ENCODE measurements at places on chromosomes 3 and 15.

DNA sequence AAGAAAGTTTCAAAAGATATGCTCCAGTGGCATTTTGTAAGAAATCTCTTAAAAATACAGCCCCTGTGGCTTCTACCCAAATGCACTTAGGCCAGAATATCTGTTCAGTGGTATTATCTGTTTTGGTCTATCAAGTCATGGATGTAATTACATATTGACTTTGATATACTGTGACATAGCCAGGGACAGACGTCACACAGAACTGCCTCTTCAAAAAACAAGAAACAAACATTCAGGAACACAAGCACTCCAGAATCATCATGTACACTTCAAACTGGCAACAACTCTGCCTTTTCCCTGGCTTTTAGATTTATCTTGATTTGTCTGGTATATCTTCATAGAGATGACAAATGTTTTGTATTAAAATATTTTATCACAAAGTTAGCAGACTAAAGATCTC lies 240.3 kb downstream of the IL5RA start:
- no peak for DNase-seq

DNA sequence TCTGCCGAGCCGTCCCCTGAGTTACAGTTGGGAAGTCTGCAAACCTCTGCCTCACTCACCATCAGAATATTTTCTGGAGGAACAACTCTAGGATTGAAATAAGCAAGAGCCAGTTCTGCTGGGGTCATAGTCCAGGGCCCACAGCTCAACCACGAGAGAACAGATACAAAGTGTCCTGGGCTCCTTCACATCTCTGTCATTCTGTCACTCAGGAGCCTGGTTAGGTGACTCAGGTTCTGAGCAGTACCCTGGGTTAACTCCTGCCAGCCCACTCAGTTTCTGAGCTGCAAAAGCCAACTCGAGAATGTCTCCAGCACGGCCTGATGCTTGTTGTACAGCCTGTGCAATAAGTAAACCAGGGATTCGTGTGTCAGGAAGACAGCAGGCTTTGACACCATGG lies 155.7 kb downstream of the SLCO3A1 start:
- no peak for DNase-seq

DNA sequence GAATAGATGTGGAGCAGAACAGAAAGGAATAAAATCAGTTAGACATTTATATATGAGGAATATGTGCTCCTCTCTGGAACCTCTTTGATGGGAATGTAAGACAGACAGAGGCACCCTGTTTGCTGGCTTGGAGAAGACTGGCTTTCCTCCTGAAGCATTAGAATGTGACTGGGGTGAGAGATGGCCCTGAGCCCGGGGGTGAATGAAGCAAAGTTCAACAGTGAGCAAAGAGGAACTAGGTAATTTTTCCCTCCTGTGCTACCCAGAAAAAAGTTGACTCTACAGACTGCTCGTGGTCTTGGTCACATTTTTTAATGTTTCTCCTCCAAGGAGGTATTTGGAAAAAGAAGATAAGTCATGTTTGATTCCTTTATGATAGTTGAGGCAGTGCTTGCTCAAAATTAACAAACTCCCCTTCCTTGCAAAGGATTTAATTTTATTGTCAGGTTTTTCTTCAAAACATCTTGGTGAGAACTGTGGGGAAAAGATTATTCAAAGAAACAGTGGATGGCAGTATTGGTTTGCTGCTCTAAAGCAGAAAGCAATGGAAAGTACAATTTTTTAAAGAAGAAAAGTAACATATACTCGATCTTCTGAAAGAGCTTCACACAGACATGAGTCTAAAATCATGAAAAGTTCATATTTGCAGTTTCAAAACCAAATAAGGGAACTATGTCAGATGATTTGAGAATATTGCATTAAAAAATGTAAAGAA lies 370.4 kb upstream of the CDIN1 start:
- no peak for DNase-seq

DNA sequence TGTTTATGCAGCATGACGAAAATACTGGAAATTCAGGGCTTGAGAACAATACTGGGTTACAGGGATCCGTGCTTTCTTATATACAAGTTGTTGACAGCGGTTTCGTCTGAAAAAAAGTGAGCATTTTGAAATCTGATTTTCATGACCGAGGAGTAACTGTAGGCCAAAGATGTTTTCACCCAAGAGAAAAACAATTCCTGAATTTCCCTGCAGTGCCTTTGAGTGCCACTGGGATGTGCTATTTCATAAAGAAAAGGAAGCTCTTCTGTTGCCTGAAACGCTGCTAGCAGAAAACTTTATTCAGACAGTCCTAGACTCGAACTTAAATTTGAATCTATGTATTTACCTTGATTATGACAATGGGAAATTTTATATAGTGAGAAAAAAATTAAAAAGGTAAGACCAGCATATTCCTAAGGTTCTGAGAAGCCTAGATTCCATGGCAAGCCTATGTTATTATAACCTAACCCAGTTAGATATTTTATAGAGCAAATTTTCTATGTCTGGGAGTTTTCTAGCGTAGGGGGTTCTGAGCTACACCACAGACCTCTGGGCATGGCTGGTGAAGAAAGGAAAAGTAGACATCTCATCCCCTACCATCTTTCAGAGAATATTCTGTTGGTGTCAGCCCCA lies 30.2 kb downstream of the KCNAB1 start:
- no peak for DNase-seq

- DNase-seq: no peak
These were observed 149.4 kb upstream of the SLC6A11 start for GRCh38 chr3:10666621-10667020.

Measured in stimulated activated CD8-positive, alpha-beta memory T cell treated with anti-CD3 and anti-CD28 coated beads, Interleukin-2, amount 100 ng/mL, for 1 hour (primary cell).